ENCODE measurements at places on chromosomes 4 and X. TPM values are rescaled to one million over a fixed set of nuclear protein-coding genes. Genes with fewer than 3 reads are reported as not detected.

DNA sequence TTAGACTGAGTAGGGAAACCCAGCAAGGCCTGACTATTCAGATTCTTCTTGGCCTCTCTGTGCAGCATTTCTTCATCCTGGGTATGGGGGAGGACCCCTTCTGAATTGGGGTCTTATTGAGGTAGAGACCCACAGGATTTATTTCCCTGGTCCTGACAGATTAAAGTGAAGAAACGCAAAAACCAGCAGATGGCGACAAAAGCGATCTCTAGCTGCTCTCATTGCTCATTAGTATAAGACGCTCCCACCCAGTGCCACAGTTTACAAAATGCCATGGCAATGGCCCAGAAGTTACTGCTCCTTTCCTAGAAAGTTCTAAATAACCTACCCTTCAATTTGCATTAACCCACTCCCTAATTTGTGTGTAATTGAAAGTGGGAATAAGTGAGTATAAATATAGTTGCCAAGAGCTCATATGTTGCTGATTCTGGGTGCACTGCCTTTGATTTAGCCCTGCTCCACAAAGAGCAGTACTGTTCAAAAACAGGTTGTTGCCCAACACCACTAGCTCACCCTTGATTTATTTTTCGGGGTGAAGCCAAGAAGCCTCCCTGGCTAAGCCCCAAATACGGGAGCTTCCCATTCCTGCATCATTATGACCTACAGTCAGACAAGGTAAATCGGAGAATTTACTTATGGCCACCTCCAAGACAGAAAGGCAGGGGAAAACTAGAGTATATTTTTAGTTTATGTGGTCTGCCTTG is 3.7 kb upstream of the BEX4 start:
- DNase-seq: no peak

DNA sequence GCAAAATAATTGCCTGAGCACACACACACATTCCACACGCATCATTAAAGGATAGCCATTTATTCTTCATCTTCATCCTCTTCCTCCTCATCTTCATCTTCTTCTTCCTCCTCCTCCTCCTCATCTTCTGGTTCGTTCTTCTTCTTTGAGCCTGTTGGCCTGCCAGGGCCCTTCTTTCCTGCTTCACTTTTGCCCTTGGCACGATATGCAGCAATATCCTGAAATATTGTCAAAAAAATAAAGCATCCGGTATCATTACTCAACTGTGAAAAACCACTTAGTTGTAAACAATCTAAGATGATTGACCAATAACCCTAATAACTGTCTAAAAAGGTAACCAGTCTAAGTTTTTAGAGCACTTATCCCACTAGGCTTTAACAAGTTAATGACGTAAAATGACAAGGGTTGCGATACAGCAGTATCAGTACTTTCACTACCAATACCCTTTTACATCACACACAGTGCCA is 2.1 kb downstream of the HMGB2 start:
- no peak for DNase-seq

- no peak for DNase-seq
Measured at GRCh38 chr4:42608551-42608950, 48.4 kb downstream of the ATP8A1 start.

DNA sequence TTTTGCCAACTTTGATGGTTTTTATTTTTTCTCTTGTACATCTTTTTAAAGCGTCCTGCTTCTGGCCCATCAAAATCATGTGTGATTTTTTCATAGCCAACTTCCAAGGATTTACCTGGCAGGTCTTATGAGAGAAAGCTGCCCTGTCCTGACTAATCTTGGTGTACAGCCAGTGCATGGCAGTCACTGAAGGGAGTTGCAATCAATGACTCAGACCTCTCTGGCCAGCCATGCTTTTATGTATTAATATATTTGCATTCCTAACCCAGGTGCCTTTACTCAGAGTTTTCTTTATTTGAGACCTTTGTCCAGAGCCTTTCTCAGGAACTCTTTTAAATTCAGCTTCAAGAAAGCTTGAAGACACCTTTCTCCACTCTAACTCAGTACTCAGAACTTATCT is 691.5 kb upstream of the HTR2C start:
- DNase-seq: no peak

DNA sequence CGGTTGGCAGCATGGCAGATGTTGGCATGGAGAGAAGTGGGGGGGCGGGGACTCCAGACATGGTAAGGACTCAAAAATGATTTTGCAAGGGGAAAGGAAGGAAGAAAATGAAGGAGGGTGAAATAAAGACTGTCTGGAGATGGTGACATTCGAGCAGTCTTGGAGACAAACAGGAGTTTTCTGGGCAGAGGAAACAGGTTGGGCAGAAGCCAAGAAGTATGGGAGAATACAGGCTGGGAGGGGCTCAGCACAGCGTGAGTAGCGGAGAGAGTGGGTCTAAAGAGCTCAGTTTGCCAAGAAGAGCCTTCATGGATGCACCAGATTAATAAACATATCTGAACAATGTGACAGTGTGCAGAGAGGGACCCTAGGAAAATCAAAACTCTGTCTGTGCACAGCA is 13.3 kb upstream of the CRMP1 start:
- DNase-seq: no peak

DNA sequence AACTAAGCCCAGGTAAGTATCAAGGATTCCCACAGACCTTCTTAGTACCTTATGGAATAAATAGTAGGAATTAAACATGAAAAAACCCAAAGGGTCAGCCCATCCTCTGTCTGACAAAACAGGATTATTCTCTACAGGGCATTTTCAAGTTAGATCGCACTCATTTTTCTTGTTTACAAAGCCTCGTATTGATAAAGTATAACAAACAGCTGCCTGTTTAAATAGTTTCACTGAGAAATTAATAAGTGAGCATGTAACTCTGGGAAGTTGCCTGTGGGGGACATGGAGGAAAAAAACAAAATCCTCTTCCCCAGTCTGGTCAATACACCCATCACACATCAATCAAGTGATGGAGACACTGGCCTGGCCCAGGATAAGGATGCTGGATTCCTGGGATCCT is 48.5 kb downstream of the MAML3 start:
- DNase-seq: no peak

- DNase-seq: no peak
Measured at GRCh38 chr4:180203349-180203748, 2039.9 kb upstream of the TENM3 start.

DNA sequence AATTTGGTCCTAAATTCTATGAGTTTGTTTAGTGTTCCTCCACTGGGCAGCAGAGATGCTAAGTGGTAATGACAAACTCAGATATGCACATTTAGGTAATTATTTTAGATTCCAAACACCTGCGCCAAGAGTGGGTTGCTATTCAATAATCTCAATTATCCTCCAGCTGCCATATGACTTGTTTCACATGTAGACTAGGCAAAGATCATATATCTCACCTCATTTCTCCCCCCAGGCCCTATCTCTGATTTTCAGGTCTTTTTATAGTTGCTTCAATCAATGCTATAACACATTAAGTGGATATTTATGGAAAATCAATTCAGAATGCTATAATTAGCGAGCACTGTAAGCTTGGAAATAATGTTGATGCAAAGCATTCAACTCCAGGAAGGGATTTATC is 217.6 kb downstream of the KCTD8 start:
- no peak for DNase-seq

DNA sequence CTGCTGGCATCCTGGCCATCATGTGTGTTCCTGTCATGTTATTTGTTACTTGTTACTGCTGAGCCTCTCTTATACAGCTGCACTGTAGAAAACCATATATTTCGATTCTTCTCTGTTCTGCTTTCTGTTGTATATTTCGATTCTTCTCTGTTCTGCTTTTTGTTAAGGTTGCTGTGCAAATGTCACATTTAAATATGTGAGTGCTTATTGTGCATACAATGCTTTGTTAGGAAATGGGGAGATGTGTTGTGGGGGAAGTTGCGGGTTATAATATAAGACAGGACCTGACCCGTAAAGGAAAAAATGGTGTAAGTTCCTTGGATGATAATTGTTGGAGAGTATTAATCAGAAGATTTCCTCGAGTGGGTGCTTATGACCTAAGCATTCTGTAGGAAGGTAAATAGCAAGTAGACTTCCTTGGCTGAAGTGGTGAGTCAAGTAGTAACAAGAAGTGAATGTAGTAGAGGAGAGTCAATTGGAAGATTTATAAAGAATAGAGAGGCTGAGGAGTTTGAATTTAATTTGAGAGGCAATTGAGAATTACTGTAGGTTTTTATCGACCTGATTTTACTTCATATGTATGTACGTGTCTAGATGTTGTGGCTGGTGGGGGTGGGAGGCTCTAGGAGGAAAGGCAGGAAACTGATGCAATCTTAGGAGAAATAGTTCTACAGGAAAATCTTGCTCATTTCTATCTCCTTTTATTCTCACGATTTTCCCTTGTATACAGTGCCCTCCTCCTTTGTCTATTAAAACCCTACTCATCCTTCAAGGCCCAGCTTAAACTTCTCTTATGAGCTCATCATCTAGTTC is 8.5 kb downstream of the OGT start:
- no peak for DNase-seq

DNA sequence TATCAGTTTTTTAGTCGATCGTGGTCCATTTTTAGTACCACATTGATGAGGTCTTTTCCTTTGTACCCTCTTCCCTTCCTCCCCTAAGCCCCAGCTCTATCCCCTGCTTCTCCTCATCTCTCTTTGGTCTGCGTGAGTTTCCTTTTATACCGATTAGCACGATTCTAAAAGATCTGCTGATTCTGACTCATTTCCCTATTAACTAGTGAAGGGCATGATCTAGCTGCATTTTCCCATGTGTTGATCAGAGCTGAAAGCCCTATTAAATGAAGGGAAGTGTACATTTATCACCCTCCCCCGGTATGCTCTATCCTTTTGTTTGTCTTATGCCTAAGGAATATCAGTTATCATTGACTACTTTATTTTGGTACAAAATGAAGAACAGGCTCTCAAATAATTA is 181.7 kb upstream of the NPY2R start:
- DNase-seq: no peak

- no peak for DNase-seq
Measured at GRCh38 chr4:81165861-81166430, 49.1 kb downstream of the PRKG2 start.

SSX4B gene
- total RNA-seq: not detected

GPR50 gene
- total RNA-seq: not detected

CT45A10 gene
- total RNA-seq: not detected

TCP11X2 gene
- not detected for total RNA-seq

RBM46 gene
- total RNA-seq: not detected

G3BP2 gene
- total RNA-seq: 72.6 TPM

HEPH gene
- 3.9 TPM for total RNA-seq

MND1 gene
- not detected for total RNA-seq

ATP5ME gene
- 210 TPM for total RNA-seq
